WERI-Rb-1 (cell line): ENCODE measurements at places on chromosomes 5 and 9.

DNA sequence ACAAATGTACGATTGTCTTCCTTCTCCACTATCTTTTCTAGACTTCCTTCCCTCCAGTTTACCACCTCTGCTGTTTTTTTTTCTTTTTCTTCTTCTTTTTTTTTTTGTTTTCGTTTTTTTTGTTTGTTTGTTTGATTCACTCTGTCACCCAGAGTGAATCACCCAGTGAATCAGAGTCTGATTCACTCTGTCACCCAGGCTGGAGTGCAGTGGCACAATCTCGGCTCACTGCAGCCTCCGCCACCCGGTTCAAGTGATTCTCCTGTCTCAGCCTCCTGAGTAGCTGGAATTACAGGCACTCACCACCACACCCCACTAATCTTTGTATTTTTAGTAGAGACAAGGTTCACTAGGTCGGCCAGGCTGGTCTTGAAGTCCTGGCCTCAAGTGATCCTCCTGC lies 375.7 kb downstream of the NTRK2 start:
- DNase-seq = no peak

- DNase-seq = no peak
These were observed 13.7 kb upstream of the GRIA1 start for GRCh38 chr5:153476767-153477166.

DNA sequence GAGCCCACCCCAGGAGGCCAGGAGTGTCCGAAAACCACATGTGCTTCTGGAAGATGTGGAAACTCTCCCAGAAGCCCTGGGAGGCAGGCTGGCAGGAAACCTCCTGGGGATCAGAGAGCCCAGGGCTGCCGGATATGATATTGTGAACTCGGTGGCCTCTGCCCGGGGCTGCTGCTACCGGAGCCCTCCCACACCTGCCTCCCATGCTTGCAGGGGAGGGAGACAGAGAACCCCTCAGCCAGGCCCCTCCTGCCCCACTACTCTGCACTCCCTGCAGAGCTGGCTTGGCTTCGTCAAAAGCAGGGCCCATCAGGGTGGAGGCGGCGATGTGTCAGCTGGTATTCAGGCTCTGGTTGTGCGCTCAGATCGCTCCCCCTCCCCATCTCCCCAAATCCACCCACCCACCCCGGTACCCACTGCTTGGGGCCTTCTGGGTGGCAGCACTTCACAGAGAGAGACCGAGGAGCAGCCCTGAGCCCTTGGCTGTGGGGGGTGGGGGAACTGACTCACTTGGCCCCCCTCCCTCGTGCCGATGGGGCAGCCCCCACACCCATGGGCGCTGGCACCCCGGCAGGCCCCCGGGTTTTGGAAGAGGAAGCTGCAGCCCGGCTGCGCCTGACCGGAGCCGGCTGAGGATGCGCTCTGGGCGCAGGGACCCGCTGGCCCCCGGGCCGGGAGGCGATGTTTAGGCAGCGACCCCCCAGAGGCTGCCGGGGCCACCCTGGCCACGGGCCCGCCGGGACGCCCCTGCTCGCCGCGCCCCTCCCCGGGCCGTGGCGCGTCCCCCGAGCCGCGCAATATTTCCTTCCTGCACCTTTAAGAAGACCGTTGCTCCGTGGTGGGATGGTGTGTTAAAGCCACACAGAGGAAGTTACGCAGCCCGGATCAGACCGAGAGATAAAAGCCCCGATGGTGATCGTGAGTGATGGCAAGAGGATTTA lies 786 bp upstream of the NTNG2 start:
- DNase-seq = peak; percentile 95

DNA sequence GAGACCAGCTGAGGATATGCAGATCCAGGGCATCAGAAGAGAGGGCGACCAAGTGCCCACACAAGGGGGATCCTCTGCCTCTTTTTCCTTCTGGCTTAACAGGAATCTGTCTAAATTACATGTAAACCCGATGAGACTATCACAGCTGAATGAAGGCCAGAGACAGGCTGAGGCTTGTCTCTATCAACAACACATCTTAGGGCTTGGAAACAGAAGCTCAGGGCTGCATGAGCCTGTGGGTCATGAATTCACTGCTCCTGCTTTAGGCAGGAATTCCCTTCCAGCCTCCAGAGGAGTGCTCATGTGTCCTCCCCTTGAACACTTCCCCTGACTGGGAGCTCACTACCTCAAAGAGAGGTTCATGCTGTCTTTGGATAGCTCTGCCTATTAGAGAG lies 106.1 kb upstream of the PHYKPL start:
- no peak for DNase-seq

DNA sequence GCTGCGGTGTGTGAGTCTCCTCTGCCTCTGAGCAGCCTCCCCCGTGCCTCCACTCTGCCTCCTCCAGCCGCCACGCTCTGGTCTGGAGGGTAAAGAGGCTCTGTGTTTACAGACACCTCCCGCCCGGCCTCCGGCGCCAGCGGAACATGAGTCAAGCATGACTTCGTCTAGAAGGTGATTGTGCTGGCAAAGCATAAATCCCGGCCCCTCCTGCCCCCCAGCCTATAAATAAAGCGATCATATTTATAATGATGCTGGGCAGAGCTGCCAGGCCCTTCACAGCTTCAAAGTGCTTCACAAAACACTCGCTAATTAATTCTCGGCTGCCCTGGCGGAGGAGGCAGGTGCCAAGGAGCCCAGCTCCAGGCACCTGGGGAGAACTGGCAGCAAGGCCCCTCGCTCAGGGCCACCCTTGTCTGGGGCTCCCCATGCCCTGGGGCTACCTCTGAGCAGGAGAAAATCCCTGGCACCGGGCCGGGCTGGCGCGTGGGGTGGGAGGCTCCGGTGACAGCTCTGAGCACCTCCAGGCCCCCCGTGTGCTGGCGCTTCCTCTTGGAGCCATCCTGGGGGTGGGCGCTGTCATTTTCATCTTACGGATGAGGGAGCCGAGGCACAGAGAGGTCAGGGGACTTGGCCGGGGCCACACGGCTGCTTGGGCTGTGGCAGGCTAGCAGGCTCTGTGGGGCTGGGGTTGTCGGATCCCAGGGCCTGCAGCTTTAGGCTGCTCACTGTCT lies 87.8 kb downstream of the RXRA start:
- no peak for DNase-seq

- peak; percentile 47 for DNase-seq
These were observed 87.6 kb downstream of the ERP44 start for GRCh38 chr9:100011062-100011681.

GRCh38 chr5:129125819-129126218 lies 31.3 kb downstream of the ISOC1 start:
- no peak for DNase-seq

GRCh38 chr5:119321569-119322311 lies 34.1 kb upstream of the TNFAIP8 start:
- no peak for DNase-seq
